ENCODE measurements at places on chromosomes 4 and X.
A peak's percentile ranks its signal among the peaks of the same experiment; 100 is the strongest.

DNA sequence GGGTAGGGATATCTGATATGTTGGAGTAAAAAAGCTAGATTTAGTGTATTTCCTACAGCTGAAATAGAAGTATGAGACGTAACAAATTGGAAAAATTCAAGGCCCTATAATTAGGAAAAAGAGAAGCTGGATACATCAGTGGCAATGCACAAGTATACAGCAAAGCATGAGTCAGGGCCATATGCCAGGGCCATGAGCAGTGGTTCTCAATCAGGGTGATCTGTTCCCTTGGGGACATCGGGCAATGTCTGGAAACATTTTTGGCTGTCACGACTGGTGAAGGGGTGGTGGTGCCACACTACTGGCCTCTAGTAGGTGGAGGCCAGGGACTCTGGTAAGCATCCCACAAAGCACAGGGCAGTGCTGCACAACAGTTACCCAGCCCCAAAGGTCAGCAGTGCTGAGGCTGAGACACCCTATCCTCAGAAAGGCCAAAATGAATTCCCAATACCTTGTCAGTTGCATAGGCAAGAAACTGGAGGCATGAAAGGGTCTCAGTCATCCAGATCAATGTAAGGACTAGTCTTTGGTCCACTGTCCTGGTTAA lies 36.8 kb upstream of the NAP1L5 start:
- DNase-seq = no peak

DNA sequence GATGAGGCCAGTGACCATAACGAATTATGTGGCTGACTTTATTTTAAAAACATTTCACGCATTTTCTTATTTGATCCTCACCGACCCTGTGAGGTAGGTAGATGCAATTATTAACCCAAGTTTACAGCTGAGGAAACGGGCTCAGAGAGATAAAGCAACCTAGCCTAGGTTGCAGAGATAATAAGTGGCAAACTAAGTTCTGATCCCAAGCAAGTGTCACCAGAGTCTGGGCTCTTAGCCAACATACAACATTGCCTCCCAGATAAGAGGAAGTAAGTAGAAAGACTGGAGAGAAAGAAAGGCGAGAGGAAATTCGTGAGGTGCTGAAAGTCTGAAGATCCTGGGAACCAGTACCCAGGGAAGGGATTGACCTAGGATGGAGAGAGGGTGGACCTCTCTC lies 77.4 kb upstream of the GPR50 start:
- no peak for DNase-seq

DNA sequence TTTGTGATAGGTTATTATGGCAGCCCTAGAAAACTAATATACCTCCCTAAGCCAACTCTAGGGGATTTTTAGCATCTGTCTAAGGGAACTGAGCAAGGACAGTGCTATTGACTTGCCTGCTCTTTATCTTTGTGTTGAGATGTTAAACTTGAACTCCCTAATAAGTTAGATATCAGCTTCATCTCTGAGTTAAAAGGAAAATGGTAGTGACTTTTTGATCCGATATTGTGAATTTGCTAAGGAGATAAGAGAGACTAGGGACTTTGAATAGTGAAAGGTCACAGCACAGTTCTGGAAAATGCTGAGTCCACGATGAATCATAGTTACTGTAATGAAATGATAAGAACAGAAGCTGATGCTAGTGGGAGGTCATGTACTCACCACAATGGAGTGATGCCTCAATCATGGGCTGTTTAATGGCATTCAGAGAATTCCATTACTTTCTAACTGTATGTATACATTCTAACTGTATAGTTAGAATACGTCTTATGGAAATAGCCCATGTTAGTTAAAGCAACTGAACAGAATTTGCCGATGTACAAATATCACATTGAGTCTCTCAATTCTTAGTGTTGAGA lies 147.2 kb downstream of the GLRA3 start:
- no peak for DNase-seq

- DNase-seq = no peak
Observed at GRCh38 chr4:169933531-169933930, 92.7 kb downstream of the MFAP3L start.

- no peak for DNase-seq
Observed at GRCh38 chr4:138673053-138673452, 342.5 kb upstream of the NOCT start.

DNA sequence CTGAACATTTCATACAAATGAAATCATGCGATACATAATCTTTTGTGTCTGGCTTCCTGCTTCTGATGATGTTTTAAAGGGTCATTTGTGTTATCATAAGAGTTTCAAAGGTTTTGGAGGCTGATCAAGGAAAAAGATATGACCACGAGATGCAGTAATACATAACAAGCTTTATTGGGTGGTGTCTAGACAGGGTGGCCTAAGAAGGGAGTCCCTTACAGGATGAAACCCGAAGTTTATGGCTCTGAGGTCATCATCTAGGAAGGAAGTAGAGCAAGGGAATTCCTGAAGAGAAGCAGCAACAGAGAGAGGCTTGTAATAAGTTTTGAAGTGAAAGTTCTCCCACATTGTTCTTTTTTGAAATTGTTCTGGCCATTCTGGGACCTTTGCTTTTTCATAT lies 40.8 kb upstream of the SOD3 start:
- DNase-seq = no peak

DNA sequence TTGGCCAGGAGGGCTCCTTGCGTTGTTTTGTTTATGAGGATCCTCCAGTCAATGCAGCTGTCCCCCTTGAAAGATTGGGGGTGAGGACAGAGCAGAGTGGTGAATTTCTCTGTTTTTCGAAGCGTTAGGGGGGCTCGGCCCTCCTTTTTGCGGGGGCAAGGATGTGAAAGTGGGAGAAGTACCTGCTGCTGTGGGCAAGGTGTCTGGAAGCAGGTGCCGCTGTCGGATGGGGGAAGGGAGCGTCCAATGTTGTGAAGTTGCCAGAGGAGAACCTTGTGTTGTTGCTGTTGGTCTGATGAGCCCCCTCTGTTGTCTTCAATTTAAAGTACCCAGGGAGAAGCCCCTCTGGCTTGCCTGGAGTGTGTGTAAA lies 613 bp downstream of the GLRB start:
- no peak for DNase-seq

DNA sequence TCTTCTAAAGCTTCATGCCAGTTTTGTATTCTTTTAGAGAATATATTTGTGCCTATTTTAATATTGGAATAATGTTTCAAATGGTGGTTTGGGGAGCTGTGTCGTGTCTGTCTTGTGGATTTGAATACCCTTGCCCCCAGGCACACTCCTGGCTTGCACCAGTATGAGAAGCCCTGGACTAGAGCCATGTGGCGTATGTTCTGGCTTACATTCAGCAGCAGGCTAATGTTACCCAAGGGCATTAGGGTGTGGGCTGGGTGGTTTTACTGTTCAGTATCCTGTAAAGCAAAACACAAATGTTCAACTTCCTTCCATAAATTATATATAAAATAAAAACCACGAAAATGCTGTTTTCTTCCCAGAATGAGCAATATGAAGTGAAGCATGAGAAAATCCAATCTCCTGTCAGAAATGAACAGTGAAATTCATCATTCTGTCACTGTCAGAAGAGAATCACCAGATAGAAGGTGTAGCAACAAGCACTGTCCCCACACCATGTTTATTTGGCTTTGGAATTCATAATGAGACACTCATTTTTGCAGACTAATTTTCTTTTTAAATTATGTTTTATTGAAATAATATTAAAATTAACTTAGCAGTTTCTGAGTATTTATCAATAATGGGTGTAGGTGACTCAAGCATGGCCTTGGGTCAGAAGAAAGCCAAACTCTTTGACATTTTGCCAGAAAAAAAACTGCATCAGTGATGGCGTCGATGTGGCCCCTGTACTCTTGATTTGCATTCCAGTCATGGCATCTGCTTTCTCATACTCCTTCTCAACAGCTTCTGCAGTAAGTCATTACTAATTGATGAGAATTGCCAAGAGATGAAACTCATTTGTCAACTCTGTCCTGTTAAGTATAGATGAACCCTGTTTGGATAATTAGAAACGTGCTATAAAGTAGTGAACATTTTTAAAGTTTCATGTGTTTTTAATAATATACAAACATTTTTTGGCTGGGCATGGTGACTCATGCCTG lies 43.8 kb downstream of the WWC2 start:
- DNase-seq = no peak

DNA sequence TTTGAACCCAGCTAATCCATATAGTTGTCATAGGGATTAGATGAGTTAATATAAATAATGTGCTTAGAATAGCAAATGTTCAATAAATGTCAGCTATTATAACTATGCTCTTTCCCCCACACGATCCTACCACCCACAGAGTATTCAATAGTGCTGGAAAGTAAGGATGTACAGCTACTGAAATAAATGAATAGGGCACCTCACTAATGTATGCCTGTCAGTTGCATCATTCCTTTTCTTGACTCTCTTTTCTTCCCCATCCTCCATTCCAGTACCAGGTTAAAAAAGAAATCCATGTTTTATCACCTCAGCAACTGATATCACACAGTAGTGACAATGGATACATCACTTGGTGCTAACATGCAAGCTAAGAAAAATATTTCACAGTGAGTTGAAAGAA lies 42.8 kb upstream of the GPM6B start:
- no peak for DNase-seq

DNA sequence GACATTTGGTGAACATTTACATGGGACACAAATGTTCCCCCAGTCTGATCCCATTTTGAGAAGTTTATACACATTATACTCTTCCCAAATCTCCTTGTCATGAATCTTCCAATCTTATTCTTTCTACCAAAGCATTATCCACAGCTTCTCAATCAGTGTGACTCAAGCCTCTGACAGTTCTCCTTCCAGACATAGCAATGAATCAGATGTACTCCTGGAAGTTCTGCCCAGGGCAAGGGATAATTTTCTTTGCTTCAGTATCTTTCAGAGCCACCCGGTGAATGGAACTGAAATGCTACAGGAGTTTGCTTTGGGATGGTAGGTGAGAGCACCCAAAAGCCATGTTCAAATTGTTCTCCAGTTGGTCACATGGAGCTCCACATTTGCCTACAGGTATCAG lies 145.5 kb downstream of the ANXA5 start:
- no peak for DNase-seq

- DNase-seq = no peak
Observed at GRCh38 chr4:110637408-110638088, 14.7 kb upstream of the PITX2 start.

DNA sequence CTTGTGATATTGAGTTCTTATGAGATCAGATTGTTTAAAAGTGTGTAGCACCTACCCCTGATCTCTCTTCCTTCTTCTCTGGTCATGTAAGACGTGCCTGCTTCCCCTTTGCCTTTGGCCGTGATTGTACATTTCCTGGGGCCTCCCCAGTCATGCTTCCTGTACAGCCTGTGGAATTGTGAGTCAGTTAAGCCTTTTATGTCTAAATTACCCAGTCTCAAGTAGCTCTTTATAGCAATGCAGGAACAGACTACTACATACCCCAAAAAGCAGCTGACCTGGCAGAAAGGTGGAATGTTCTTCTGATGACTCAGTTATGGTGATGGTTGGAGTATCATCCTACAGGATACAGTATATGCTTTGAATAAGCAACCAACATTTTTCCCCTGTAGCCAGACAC lies 11.4 kb upstream of the MCUB start:
- DNase-seq = peak; percentile 19

GRCh38 chr4:67928546-67928945 lies 34.7 kb downstream of the TMPRSS11A start:
- no peak for DNase-seq

- DNase-seq = no peak
Observed at GRCh38 chrX:40263014-40263560, 165.3 kb upstream of the BCOR start.

GRCh38 chr4:156411531-156411930 lies 457.9 kb upstream of the CTSO start:
- DNase-seq = no peak

DNA sequence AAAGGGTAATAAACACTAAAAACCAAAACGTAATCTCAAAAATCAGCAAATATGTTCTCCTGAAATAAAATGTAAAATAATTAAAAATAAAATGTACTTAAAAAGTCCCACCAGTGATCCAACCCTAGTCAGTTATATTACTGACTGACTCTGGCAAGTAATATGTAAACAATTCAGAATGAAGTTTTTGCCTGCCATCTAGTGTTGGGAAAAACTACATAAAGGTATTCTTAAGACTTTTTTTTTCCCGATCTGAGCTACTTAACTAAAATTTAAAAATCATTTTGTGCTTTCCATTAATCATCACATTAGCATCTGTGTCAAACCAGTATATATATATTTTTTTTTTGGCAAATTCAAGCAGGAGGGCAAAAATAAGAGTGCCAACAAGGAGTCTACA lies 24.0 kb downstream of the RCHY1 start:
- DNase-seq = no peak

DNA sequence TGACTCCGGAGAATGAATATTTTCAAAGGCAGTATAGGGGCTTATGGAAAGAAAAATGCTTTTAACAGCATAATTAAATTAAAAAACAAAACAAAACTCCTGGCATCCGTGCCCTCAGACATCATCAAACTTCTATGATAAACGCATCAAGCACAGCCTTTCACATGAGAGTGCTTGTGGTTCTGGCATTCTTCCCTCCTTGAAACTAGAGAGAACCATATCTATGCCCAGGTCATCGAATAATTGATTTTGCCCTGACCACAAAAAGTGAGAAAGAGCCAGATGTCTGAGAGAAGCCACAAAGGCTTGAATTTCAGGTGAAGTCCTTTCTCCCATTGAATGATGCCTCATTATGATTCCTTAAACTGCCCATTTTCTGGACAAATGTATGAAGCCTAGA lies 286.8 kb downstream of the CBLL2 start:
- DNase-seq = no peak

- DNase-seq = no peak
Observed at GRCh38 chr4:82784681-82785610, 13.7 kb downstream of the SCD5 start.

DNA sequence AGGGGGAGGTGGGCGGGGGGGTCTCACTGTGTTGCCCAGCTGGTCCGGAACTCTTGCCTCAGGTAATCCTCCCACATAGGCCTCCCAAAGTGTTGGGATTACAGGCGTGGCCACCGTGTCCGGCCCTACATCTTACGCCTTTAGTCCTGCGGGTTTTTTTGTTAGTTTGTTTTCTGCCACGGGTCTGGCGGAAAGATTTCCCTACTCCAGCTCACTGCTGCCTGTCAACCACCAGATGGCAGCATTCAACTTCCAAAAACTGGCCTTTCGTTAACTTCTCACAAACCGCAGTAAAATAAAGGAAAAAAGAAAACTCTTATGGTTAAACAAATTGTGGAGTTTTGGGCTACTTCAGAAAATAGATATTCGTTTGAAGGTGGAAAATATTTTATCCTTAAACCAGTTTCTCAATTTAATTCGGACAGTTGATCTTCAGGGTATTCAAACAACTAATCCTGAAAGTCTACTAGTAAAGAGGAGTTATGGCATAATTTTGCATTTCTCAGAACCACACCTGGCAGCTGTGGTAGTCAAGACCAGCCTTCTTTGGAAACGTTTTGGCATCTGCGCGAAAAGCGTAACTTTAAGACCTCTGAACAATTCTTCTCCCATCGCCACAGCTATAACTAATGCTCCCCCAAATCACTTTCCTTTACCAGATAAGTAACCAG lies 41.1 kb downstream of the LUZP4 start:
- no peak for DNase-seq

DNA sequence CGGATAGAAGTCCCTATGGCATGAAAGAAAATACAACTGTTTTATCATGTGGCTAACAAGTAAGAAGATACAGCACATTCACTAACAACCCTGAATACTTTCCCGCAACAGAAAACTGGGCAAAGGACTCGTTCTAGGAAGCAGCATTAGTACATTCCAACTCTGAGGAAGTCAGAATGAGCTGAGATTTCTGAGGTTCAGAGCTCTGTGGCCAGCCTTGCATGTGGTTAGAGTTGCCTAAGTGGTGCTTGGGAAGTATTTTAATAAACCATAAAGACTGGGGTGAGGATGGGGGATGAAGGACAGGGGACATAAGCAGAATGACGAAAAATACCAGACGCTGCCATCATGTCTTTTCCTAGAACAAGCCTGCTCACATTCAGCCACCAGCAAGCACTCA lies 82.2 kb downstream of the EFHC2 start:
- DNase-seq = no peak
